ENCODE measurements at places on chromosomes 11 and 22. TPM values are rescaled to one million over a fixed set of nuclear protein-coding genes. Genes with fewer than 3 reads are reported as not detected.

Gene KRTAP5-11
- total RNA-seq, result not detected

Gene OR8G1
- total RNA-seq, result not detected

Gene SLC22A12
- total RNA-seq, result not detected

Gene OR51E2
- 0.11 TPM for total RNA-seq

Gene PDE2A
- 0.50 TPM for total RNA-seq

Gene OR6A2
- total RNA-seq, result 0.37 TPM

Gene FIBIN
- 65.4 TPM for total RNA-seq

All from uterine smooth muscle cell (primary cell).